GM13976 (cell line): ENCODE measurements at places on chromosomes 3 and 15.

GRCh38 chr3:127339928-127340861 is 52.3 kb upstream of the PRR20G start:
- peak; percentile 43 for DNase-seq

DNA sequence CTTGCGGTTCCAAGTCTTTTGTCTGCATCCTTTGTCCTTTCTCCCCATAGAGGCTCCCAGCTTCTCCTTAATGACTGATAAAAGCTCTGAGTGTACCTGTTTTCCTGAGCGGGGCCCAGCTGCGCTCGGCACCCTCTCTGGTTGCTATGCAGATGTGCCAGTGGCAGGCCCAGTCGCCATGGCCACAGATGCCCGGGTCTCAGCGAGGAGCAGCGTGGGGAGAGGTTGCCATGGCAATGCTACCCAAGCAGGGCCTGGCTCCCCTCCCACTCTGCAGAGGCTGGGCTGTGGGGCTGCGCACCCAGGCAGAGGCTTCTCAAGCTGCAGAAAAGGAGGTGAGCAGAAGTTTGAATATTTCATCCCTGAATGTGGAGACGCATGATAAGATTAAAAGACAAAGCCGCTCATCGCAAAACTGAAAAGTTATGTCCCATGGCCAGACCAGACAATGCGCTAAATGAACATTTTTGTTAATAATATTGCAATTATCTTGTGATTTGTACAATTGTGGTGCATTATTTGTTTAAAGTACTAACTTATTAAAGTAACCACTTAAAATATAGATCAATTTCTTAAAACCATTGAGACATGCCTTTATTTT is 66.1 kb downstream of the TPRA1 start:
- no peak for DNase-seq

DNA sequence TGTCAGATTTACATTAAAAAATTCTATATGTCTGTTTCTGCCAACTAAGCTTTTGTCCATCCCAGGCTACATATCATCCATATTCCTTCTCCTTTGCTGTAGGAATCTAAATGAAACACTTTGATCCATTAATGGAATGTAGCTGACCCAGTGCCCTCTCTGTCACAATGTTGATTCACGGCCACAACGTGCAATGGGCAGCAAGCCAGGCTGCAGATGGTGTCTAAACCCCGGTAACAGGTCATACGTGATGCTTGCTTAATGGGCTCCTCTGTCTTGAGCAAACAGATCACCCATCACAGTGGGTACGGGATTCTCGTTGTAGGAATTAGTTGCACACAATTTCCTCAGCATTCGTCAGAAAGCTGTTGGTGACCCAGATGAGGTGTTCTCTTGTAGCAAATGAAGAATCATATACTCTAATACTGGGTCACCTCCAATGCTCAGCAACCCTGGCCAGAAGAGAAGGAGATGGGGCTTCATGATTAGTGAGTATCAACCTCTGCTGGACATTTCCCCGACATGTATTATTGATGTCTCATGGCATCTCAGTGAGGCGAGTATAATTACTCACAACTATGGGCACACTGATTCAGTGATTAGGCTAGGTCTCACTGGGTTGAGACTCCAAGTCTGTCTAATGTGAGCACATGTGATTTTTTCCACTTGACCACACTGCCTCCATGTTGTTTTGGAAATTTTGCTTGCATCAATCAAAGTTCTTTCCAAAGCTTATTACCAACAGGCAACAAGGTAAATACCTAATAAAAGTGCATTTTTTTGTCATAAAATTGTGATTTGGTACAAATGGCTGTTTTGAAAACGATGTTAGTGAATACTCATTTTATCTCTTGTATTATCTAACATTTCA is 12.9 kb upstream of the DCBLD2 start:
- no peak for DNase-seq

- peak; percentile 43 for DNase-seq
These were observed 3.1 kb downstream of the FOXL2NB start for GRCh38 chr3:138950006-138950644.

- no peak for DNase-seq
These were observed 295 bp downstream of the ZWILCH start for GRCh38 chr15:66505430-66505811.
